ENCODE measurements at places on chromosomes 16 and 17.

- DNase-seq: no peak
Measured at GRCh38 chr17:8337802-8338752, 1.6 kb upstream of the ODF4 start.

- no peak for DNase-seq
Measured at GRCh38 chr16:86628614-86629013, 50.3 kb downstream of the FOXL1 start.

DNA sequence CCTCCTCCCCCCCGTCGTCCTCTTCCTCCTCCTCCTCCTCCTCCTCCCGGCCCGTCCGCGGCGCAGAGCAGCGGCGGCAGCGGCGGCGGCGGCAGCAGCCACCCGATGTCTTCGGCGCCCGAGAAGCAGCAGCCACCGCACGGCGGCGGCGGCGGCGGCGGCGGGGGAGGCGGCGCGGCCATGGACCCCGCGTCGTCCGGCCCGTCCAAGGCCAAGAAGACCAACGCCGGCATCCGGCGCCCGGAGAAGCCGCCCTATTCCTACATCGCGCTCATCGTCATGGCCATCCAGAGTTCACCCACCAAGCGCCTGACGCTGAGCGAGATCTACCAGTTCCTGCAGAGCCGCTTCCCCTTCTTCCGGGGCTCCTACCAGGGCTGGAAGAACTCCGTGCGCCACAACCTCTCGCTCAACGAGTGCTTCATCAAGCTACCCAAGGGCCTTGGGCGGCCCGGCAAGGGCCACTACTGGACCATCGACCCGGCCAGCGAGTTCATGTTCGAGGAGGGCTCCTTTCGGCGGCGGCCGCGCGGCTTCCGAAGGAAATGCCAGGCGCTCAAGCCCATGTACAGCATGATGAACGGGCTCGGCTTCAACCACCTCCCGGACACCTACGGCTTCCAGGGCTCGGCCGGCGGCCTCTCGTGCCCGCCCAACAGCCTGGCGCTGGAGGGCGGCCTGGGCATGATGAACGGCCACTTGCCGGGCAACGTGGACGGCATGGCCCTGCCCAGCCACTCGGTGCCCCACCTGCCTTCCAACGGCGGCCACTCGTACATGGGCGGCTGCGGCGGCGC lies at the start of gene FOXF1:
Gene FOXF1 (plus strand): TSS at position 63 of the 797 bp plus-strand sequence. CDS start 43 bp downstream, at position 106.
- DNase-seq: no peak

DNA sequence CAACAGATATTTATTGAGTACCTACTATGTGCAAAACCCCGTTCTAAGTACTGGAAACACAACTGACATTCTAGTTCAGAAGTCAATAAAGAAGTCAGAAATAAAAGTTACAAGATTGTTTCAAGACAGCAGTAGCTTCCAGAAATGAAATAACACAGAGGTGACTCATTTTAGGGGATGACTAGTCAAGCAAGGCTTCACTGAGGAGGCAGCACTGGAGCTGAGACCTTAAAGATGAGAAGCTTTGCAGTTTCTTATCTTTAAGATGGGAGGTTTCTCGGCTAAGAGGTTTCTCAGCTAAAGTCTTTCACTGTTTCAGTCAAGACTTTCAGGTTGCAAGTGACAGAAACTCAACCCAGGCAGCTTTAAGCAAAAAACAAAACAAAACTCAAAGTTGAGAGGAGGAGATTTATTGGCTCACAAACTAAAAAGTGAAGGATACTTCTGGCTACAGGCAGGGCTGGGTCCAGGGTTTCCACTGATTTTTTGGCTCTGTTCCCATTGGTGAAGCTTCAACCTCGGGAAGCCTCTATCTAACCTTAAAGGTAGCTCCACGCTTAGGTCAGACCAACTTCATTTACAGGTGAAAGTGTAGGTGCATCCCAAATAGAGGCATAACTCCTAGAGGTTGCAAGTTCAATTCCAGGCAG lies 7.4 kb upstream of the MMP2 start:
- DNase-seq: no peak

DNA sequence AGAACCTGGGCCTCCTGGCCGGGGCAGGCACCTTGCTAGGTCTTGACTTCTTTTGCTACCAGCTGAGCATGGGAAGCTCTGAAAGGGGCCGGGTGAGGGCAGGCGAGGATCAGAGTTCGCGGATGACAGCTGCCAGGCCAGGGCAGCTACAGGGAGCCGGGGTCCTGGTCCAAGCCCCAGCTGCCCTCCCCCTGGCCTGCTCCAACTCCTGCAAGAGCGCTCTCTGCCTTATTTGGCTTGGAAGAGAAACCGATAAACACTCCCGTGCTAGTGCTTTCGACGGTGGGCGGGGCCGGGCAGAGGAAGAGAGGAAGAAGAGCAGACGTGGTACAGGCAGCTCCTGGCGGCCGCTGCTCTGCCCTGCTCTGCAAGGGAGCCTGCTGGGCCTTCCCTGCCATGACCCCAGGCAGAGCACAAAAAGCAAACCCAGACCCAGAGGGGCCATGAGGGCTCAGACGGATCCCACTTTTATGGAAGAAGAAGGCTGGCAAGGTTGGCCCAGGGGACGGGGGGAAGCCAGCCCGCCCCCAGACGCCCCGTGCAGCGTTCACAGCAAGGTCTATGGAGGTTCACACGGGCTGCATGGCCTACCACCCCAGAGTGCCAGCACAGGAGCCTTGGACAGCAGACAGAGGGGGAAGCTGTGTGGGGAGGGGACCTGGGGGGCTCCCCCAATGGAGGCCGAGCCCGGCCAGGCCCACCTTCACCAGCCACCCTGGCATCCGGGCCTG lies 25.6 kb downstream of the PIEZO1 start:
- DNase-seq: no peak

DNA sequence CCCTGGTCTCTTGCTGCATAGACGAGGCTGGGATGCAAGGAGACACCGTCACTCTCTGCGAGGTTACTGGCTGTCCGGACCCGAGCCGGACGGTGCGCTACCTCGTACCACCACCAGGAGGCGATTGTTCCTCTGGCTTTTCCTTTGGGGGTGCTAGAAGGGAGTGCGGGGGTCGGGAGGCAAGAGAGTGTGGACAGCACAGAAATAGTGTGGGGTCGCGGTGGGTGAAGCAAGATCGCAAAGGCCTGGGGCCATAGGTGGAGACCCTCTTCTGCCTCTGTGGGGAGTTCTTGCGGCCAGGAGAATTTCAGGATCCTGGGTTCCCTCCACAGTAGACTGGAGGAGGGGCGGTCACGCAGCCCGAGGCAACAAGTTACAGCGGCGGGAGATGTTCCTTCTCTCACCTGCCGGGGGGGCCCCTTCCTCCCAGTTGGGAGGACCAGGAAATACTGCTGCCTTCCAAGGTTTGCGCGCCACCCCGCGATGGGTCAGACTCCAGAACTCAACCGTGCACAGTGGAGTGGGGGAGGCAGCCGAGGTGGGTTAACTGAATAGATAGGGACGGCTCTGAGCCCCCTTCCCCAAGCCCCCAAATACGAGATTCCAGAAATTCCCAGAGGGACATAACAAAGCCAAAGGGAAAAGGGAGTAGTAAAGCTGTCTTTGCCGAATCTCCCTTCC lies 6.9 kb downstream of the PHOSPHO1 start:
- peak; percentile 52 for DNase-seq

- DNase-seq: no peak
Measured at GRCh38 chr16:88744577-88745521, 38.5 kb downstream of the CTU2 start.

GRCh38 chr17:81984773-81985410 lies 7.5 kb downstream of the ASPSCR1 start:
- DNase-seq: no peak

- no peak for DNase-seq
Measured at GRCh38 chr16:88374736-88375135, 8.0 kb upstream of the ZNF469 start.

GRCh38 chr17:57455063-57455914 lies 199.0 kb downstream of the MSI2 start:
- DNase-seq: no peak

GRCh38 chr17:27413792-27414191 lies 42.5 kb upstream of the KSR1 start:
- no peak for DNase-seq

DNA sequence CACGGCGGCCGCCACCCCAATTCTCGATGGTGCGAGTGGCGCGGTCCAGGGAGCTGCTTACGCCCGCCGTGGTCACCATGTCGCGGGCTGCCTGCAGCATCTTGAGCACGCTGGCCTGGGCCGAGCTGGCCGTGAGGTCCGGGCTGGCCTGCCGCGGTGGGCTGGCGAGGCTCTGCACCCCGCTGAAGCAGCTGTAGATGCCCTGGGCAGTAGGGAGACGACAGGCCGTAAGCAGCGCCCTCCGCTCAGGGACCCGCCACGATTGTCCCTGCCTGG lies 16.4 kb downstream of the GRIN2C start:
- no peak for DNase-seq

GRCh38 chr17:4548721-4549531 lies 6.3 kb downstream of the MYBBP1A start:
- no peak for DNase-seq
